GDM1 (cell line): ENCODE measurements at places on chromosomes 7 and 10.

GRCh38 chr10:32459051-32459698, 13.2 kb downstream of the CCDC7 start:
- DNase-seq: no peak

GRCh38 chr10:94803307-94803706, 40.8 kb downstream of the CYP2C19 start:
- DNase-seq: no peak

GRCh38 chr7:121697731-121698316, 175.1 kb upstream of the PTPRZ1 start:
- DNase-seq: no peak

- DNase-seq: no peak
Observed at GRCh38 chr10:71964098-71964742, at the start of gene CHST3. Gene CHST3, plus strand, starts transcription at chr10:71964395. Its CDS starts 41,448 bp downstream, at chr10:72005843.

DNA sequence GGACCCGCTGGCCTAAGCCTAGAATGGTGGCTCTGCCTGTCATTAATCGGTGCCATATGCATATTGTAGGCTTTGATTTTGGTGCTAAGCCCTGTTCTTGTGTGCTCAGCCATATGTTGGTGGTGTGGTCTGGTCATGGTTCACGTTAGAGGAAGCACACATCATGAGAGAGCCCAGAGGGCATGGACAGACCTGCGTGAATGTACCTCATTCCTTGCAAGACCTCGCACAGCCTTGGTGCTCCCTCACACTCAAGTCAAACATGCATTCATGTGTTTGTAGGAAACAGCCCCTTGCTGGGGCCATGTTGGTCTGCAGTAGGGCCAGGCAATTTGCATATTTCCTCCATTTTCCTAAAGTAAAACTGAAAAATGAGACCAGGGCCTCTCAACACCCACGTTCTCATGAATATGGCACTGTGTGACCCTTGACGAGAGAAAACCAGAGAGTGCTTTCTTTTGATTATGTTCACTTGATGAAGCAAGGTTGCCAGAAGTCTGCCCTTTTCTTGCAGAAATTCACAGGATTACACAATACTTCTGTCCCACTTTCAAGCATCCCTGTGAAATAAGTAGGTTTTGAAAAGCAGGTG, 268.7 kb downstream of the CELF2 start:
- DNase-seq: no peak

DNA sequence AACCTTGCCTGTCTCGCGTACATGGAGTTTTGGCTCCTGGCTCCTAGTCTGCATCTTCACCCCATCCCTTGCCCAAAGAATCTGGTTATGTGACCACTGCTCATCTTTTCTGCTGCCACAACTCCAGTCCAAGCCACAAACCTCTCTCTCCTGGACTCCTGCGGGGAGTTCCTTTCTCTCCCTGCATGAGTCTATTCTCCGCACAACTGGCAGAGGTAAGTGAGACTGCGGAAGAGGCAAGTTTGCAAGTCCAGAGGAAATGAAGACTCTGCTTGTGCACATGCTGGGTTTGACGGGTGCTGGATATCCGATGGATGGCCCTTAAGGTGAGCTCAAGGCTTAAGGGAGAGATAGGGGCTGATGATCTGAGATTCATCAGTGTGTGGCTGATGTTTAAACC, 61.0 kb downstream of the TRUB1 start:
- no peak for DNase-seq

DNA sequence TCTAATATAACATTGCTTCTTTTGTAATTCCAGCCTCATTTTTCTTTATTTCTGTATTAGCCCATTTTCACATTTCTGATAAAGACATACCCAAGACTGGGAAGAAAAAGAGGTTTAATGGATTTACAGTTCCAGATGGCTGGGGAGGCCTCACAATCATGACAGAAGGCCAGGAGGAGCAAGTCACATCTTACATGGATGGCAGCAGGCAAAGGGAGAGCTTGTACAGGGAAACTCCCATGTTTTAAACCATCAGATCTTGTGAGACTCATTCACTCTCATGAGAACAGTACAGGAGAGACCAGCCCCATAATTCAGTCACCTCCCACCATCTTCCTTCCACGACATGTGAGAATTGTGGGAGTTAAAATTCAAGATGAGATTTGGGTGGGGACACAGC, 510.3 kb downstream of the CNTNAP2 start:
- DNase-seq: no peak

GRCh38 chr7:14195871-14196270, 206.4 kb upstream of the ETV1 start:
- DNase-seq: no peak

- DNase-seq: no peak
Observed at GRCh38 chr7:112452102-112452888, 2.0 kb downstream of the IFRD1 start.

- no peak for DNase-seq
Observed at GRCh38 chr7:120280743-120281142, 7.8 kb downstream of the KCND2 start.

DNA sequence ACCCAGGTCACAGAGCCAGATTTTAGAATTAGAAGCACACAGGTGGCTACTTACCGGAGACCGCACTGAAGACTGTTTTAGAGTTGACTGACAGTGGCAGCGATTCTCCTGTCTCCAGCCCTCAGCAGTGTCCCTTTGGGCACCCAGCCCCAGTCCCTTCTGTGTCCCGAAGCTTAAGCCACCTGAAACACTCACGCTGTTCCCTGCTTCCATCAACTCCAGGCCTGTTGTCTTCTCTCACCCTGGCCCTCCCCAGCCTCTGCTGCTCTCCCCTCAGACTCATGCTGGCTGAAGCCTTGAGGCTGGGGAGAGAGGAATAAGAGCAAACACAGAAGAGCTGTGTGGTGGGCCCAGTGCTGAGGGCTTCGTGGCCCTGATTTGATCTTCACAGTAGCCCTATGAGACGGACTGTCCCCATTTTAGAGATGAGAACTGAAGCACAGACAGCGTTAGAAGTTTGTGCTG, 10.6 kb downstream of the SAP25 start:
- DNase-seq: no peak

DNA sequence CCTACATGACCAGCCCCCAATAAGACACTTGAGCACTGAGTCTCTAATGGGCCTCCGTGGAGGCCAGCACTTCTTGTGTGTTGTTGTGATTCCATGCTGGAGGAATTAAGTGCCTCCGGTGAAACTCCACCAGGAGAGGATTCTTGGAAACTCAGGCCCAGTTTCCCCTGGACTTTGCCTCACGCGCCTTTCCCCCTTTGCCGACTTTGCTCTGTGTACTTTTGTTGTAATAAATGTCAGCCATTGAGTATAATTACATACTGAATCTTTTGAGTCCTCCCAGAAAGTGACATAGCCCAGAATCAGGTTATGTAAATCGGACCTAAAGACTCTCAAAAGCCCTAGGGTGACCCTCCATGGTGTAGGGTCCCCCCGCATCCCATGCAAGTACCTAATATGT, 82.4 kb downstream of the DLG5 start:
- DNase-seq: no peak

DNA sequence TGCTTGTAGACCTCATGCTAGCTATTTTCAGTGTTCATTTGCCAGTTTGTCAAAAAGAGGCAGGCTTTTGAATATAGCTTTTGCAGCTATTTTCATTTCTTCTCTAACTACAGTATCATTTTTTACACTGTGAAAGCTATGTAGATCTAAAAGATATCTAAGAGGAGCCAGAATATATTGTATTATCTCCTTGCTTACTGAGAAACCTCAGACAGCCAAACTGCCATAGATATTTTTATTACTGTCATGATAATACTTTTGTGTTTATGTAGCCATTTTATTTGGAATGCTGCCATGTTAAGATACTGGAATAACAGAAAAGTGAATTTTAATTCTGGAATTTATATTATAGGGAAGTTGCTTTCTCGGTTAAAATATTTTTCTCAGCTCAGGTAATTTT, 37.2 kb downstream of the ANKIB1 start:
- DNase-seq: no peak

DNA sequence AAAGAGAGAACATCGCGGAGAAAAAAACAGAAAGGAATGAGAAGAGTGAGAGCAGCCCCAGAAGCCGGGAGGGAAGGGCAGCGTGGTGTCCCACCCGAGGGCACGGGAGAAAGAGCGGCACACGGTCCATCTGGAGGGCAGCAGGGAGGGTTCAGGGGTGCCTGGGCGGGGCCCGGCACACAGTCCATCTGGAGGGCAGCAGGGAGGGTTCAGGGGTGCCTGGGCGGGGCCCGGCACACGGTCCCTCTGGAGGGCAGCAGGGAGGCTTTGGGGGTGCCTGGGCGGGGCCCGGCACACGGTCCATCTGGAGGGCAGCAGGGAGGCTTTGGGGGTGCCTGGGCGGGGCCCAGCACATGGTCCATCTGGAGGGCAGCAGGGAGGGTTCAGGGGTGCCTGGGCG, 172.4 kb downstream of the ZMYND11 start:
- DNase-seq: no peak

DNA sequence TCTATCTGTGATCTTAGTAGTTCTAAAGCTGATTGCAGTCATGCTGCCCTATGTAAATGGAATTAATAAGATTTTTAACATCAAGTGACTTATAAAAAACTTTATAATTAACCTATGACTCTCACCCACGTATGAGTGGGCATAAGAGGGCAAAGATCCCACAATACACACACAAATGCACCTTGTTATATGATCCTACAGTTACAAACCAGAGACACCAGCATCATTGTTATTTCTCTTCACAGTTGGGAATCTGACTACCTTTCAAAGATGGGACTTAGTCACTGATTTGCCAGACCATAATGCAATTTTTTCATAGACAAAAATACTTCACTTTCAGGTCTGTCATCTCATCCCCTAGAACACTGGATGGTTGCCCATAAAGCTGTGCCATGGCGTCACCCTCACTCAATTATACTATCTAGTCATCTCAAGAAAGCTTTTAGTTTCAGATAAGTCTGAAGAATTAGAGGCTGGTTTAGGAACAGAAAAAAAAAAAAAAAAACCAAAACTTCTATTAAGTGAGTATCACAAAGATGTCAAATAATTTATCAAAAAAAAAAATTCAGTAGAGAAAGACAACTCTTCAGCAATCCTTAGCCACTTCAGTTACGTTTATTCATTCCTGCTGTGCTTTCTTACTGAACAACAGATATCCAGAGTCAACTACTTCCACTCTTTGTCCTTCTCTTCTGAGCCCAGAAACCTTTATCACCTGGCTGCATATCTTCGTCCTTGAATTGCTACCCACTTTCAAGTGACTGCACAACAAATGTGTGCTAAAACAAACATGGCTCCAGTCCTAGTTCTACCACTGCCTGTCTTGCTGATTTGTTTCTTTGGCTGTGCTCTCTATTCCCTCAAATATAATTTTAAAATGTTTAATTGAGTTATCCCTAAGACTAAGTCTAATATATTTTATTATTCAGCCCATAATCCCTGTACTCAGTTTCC, 175.0 kb upstream of the CHRM2 start:
- no peak for DNase-seq

GRCh38 chr10:96986200-96986856, 154.2 kb downstream of the LCOR start:
- no peak for DNase-seq

- no peak for DNase-seq
Observed at GRCh38 chr7:4168541-4168940, 513.6 kb upstream of the FOXK1 start.

DNA sequence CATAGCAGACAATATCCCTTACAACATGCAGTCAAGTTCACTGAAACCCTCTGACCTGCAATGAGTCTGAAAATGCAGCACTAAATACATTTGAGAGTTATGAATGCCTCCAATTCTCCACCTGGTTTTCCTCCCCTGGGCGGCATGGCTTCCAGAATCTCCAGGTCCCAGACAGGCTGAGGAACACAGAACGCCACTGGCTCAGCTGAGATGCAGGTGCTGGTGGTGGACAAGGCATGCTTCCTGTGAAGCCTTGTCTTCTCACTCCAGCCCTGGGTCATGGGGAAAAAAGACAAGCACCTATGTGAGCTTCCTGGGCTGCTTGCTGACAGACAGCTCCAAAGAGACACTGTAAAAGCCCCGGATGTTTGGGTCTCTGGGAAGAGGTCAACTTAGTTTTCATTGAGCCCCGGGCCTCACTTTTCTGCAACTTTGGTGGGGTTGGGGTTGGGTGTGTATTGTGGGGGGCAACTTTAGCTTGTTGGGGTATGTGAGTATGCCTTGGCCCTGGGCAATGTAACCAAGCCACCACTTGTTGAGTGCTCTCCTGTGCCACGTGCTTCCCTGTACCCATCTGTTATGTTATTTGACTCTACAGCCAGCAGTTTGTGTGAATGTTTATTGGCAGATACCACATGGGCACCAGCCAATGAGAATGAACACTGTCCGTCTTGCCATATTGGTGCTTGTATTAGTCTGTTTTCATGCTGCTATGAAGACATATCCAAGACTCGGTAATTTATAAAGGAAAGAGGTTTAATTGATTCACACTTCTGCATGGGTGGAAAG, 127.8 kb downstream of the EMX2 start:
- DNase-seq: no peak

DNA sequence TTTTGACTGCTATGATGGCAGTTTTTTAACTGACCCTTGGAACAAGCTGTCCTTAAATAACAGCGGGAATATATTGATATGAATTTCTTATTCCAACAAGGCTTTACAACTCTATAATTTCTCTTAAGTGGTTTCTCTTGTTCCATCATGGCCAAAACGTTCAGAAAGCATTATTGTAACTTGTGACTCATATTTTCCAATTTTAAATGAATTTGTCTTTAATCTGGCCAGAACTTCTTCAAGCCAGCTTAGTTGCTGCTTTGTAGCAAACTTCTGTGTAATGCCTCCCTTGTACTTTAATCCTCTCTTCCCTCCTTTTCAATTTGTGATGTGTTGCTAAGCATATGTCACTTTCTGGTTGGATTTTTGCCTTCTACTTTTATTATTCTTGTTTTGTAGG, 271.9 kb downstream of the KIF20B start:
- no peak for DNase-seq

DNA sequence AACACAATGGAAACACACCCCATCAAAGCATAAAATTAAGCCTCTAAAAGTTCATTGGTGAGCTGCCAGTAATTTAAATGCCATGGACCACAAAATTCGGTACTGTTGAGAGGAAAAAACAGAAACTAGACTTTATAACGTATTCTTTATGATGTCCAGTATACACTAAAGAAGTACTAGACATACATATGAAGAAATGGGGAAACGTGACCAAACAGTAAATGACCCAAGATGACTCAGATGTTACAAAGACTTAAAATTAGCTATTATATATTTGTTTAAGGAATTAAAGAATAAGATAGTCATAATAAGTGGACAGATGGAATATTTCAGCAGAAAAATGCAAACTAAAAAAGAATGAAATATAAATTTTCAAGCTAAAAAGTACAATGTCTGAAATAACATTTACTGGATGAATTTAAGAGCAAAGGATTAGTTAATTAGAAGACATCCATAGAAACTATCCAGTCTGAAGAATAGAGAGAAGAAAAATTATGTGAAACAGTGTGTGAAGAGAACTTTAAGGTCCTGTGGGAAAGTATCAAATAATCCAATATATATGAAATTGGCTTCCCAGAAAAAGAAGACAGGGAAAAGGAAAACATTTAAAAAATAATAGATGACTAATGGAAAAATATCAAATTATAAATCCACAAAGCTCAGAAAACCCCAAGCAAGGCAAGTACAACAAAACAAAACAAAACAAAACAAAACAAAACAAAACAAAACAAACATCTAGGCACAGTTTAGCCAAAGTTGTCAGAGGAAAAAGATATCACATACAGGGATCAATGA, 69.4 kb downstream of the SAMD9 start:
- no peak for DNase-seq
